ENCODE measurements at places on chromosomes 2 and 18.
A peak's percentile ranks its signal among the peaks of the same experiment; 100 is the strongest.

DNA sequence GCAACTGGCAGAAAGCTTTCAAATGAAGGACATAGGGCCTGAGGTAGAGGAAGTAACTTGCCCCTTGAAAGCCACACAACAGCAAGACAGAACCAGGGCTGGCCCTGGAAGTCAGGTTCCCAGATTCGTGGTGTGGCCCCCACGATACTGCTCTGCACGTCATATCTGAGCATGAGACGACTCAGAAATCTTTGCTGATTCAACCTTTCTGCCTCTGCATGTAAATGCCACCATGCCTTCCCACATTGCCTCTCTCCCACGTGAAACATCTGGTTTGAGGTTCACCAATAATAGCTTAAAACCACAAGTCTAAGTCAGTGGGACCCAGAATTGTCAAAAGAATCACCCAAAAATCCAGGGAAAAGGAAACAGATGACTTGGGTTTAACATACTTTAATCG is 214.0 kb upstream of the TRIB2 start:
- DNase-seq: no peak

DNA sequence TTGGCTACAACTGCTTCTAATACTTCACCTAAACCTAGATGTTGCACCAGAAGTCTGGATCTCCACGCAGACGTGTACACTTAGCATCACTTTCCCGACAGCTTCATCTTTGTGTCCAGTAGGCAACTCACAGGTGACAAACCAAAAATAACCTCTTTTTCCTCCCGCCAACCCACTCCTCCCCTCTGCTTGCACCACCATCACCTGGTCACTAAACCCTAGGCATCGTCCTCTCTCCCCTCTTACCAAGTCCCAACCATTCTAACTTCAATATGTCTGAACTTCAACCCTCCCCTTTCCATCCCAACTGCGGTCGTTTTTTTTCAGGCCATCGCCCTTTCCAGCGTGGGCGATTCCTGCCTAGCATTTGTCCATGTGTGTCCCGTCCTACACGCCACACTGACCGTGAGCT is 413 bp upstream of the CHMP3 start:
- DNase-seq: peak; percentile 15

DNA sequence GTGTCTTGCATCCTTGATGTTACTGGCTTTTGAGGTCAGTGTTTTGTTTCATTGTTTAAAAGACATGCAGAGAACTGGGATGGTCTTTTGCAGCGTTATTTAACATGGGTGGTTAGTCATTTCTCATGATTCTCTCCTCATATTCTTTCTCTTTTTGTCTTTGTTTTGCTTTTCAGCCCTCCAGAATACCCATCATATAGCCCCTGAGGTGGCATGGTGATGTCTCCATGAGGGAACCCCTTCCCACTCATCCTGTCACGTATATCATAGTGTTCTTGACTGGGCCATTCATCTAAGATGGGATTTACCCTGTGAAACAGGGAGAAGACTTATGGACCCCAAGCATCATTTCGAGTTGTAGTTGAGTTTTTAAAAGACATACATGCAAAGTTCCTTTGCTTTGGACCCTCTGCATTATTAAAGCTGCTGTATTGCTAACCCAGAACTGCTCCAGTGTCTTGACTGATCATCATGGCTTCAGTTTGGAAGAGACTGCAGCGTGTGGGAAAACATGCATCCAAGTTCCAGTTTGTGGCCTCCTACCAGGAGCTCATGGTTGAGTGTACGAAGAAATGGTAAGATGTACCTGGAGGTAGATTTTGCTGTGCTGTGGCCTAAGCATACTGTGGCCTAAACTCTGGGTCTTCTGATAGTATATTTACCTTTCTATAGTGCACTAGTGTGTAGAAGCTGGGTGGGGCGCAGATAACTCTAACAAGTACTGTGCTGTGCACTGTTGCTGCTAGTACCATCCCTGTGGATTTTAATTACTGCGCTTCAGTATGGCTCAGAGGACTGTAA is 1.4 kb downstream of the EHBP1 start:
- no peak for DNase-seq

GRCh38 chr2:10675131-10675530 is 14.6 kb downstream of the NOL10 start:
- DNase-seq: peak; percentile 24

GRCh38 chr2:20242727-20243377 is 17.9 kb upstream of the SDC1 start:
- peak; percentile 19 for DNase-seq

GRCh38 chr2:239274391-239275043 is 126.3 kb downstream of the HDAC4 start:
- DNase-seq: no peak

GRCh38 chr2:218284106-218284811 is 8.0 kb downstream of the TMBIM1 start:
- DNase-seq: peak; percentile 87

Data from kidney tubule cell (primary cell).